Stimulated activated CD4-positive, alpha-beta T cell treated with anti-CD3 and anti-CD28 coated beads, TNF-alpha, amount 100 ng/mL, for 48 hours (primary cell): ENCODE measurements at places on chromosomes 5 and 9.

DNA sequence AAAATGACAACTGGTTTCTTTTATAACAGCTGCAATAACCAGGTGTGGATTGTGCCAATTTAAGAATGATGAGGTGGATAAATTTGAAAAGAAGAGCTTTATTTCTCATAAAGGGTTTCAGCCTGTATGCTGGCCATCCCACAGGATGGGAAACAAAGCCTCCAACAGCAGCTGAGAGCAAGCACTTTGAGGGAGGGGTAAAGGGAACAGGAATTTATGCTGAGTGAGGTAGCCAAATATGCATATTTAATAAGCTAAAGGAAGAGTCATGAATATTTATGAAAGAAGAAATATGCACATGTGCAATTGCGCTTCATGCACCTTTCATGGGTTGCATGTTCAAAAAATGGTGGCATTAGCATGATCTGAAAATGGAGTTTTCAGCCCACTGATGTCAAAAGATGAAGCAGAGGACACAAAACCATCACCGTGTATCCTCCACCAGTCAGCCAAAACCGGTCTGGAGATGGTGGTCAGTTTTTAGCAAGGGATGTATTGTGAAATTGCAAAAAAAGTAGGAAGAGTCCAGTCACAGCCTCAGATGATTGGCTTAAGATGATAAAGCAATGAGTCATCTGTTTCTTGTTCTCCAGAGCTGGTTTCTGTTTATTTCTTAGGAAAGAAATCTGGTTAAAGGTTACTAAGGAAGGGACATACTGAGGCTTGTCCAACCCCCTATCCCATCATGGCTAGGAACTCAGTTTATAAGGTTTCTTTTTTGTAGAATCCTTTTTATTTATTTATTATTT lies 47.9 kb downstream of the DEPDC1B start:
- no peak for DNase-seq

DNA sequence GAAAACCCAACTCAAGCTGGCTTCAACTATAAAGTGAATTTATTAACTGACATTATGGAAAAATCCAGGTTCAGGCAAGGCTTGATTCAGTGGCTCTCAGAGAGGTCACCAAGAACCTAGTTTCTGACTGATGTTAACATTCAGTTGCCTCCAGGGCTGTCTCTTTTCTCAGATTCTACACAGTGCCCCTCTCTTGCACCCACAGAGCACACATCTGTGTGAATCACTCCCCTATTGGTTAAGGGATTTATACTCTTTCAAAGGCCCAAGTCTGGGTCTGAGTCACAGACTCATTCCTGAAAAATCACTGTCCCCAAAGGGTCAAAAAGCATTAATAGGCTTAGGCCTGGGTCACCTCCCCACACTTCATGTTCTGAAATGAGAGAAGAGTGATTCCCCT lies 6.2 kb upstream of the HAVCR2 start:
- DNase-seq = no peak

DNA sequence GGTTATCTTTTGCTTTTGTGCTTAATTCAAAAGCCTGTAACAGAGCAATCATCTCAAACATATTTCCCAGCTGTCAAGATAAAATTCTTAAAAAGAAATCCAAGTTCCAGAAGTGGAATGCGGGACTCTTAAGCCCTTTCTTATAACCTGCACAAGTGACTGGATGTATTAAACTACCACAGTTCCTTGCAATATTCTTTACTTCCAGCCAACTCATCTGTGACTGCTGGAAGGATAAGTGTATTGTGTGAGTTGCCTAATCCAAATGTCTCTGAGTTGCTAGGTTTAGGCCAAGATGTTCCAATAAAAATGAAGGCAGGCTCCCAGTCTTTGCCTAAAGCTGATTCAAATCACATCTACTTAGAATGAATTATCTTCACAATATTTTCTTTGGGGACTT lies 159.2 kb upstream of the SLC24A2 start:
- no peak for DNase-seq

GRCh38 chr5:112109331-112110007 lies 309.6 kb downstream of the EPB41L4A start:
- no peak for DNase-seq

GRCh38 chr9:105818903-105819302 lies 124.6 kb downstream of the TMEM38B start:
- no peak for DNase-seq

DNA sequence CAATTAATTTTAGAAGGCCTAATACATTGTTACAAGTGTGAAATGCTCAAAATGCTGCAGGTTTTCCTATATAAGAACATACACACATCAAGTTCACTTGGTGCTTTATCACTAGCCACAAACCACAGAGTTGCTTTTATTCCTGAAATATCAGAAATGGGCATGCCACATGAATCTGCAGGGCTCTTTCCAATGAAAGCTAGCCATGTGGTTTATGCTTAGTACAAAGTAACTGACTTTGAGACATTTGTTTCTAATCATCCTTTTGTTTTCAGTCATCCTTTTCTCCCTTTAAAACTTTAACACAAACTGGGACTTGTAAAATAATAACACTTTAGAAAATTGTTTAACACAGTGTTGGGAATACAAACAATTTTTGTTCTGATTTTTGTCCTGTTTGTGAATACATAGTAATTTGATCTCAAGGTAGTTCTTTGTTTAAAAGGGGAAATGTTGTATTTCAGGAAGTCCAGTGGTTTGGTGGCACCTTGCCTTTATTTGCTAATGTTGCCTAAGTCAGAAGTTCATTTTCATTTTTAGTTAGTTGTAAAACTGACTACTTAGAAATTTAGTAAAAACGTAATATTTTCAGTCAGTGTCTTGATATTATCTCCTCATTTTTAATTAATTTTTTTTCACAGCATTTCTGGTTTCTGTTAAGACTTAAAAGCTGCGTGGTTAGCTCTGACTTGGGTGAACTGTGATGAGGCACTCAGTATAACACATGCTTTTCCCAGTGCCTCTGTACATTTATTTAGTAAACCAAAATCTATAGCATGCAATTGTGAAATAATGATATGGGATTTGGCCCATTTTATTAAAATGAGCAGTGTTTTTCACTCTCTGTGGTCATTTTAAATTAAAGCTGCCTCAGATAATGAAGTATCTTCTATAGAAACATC lies 18.6 kb downstream of the PRDM6 start:
- no peak for DNase-seq

GRCh38 chr5:113502073-113502472 lies 11.4 kb upstream of the YTHDC2 start:
- no peak for DNase-seq

DNA sequence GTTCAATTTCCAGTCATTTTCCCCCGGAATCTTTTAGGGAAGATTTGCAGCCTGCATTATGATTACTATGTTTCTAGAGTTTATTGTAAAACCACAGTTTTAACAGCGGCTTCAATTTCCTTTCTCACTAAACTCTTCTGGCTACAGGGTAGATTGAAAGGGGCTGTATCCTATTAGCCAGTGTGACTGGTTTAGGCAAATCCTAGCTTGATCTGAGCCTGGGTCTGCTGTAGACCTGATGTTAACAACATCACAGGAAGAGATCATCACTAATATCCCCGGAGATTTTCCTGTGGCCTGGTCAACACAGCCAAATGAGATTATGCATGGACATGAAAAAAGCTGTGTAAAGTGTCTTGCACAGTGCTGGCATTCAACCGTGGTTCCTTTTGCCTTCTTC lies 33.4 kb downstream of the STOM start:
- no peak for DNase-seq

GRCh38 chr5:61304590-61305381 lies 27.3 kb upstream of the ZSWIM6 start:
- DNase-seq = no peak

GRCh38 chr9:120531683-120532300 lies 48.2 kb downstream of the CDK5RAP2 start:
- DNase-seq = no peak

- no peak for DNase-seq
Observed at GRCh38 chr9:4147476-4148230, 152.2 kb downstream of the GLIS3 start.

- no peak for DNase-seq
Observed at GRCh38 chr5:94316916-94317838, 301.2 kb downstream of the KIAA0825 start.

GRCh38 chr5:81156732-81157131 lies 76.4 kb upstream of the CKMT2 start:
- no peak for DNase-seq

GRCh38 chr5:111227801-111228200 lies 3.6 kb downstream of the CAMK4 start:
- no peak for DNase-seq

DNA sequence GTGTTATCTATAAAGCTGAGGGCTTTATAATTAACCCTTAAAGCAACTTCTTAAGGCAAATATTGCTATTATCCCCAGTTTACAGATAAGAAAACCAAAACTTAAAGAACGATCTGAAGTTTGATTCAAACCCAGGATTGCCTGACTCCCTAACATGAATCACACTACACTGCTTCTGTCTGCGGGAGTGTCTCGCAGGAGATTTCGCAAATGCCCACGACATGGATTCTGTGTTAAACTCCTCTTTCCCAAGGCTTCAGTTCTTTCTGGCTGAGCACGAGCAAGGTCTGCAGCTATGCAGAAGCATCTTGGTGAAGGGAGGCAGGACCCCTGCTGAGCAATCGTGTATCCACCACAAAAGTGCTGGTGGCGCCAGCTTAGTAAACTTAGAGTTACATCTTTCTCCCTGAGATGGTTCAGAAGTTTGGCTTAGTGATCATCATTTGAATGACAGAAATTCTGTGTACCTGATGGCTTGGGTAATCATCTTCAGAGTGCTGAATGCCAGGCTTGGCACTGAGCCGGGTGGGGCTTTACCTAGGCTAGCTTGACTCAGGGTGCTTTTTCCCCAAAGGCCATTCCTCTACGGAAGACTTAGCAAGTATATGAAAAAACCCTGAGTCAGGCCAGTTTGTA lies 81.4 kb upstream of the PIK3R1 start:
- DNase-seq = no peak

- no peak for DNase-seq
Observed at GRCh38 chr5:81786991-81787390, 36.1 kb upstream of the SSBP2 start.

DNA sequence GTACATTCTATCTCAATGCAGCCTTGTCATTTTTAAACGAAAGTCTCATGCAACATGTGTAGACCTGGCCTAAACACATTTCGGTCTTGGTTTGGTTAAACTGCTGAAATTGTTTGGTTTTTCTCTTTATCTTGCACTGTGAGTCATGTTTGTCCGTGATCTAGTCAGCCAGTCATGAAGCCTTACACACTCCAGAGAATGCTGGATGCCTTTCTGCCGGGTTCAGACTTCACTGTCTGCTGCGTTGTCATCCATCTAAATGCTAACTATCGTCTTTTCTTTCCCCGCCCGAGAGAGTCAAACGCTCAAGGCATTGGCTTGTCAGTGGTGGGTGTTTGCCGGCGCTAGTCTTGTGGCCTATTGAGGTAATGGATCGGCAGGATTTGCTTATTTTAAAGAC lies 1194.6 kb upstream of the WWC1 start:
- DNase-seq = no peak

- no peak for DNase-seq
Observed at GRCh38 chr9:95091601-95092261, 225.8 kb downstream of the FANCC start.

DNA sequence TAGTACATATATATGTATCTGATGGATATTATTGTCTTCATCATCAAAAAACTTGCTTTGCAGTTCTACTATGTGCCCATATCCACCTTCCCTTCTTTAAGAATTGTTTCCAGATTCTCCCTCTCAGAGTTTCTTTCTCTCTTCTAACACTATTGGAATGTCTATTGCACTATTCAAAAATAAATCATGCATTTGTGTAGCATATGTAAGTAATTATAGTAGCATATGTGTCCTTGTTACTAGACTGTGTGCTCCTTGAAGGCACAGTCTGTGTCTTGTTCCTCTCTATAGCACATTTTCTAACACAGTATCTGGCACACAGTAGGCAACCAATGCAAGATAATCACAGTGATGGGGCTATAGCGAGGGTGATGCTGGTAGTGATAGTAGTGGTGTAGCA lies 43.4 kb upstream of the TRIM32 start:
- DNase-seq = no peak

DNA sequence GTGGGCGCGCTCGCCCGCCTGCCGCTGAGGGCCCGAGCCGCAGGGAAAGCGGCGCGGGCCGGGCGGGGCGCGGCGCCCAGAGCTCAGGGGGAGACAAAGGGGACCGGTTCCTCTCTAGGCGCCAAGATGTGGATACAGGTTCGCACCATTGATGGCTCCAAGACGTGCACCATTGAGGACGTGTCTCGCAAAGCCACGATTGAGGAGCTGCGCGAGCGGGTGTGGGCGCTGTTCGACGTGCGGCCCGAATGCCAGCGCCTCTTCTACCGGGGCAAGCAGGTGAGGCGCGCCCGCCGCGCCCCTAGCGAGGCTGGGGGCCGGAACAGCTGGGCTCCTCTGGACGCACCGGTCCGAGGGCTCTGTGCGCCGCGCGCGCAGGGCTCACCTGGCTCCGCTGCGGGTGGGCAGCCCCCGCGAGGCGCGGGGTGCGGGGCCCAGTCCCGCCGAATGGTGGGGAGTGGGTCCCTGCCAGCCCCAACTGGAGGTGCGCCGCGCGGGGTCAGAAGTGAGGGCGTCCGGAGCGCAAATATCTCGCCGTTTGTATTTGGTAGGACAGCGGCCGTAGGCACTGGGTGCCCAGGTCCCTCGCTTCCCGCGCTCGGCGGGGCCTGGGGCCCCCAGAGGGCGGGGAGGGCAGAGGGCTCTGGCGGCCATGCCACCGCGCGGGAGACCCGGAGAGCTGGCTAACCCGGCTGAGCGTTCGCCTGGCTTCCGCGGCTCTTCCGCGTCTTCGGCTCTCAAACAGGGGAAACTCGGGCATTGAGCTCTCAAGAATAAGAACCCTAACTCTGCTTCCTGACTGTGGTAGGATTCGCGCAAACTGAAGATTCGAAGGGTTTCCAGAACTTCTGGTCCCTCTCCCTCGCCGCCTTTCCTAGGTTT lies 607 bp downstream of the UHRF2 start:
- peak; percentile 12 for DNase-seq
